ENCODE measurements at places on chromosomes 16 and 17. TPM values are rescaled to one million over a fixed set of nuclear protein-coding genes. Genes with fewer than 3 reads are reported as not detected.

Gene KRT14
- total RNA-seq, result not detected

Gene ITGAX
- total RNA-seq, result 1.1 TPM

Gene ZG16B
- total RNA-seq, result 1.3 TPM

Gene TBC1D3K
- not detected for total RNA-seq

Gene SPNS2
- 21.8 TPM for total RNA-seq

Gene TLCD2
- 1.6 TPM for total RNA-seq

Gene LIMD2
- total RNA-seq, result 11.1 TPM

Gene MEIOB
- total RNA-seq, result 2.1 TPM

Gene TBX21
- total RNA-seq, result 0.19 TPM

Gene BCL7C
- total RNA-seq, result 39.6 TPM

Gene GJD3
- 0.81 TPM for total RNA-seq

Gene CA5A
- total RNA-seq, result not detected

Gene FOXC2
- total RNA-seq, result 1.8 TPM

Gene CES3
- 2.5 TPM for total RNA-seq

Gene FOXK2
- 53.7 TPM for total RNA-seq

Gene FBXW10B
- 3.0 TPM for total RNA-seq

Gene RPAIN
- 31.4 TPM for total RNA-seq

Gene NOS2
- total RNA-seq, result 0.15 TPM

Gene GID4
- total RNA-seq, result 11.9 TPM

Gene TMEM220
- 4.2 TPM for total RNA-seq

Gene KCNH6
- total RNA-seq, result not detected

Measured in A549 treated with GW870086 at 1 μM for 4 hours (cell line).